ENCODE measurements at places on chromosomes 3 and 15.

DNA sequence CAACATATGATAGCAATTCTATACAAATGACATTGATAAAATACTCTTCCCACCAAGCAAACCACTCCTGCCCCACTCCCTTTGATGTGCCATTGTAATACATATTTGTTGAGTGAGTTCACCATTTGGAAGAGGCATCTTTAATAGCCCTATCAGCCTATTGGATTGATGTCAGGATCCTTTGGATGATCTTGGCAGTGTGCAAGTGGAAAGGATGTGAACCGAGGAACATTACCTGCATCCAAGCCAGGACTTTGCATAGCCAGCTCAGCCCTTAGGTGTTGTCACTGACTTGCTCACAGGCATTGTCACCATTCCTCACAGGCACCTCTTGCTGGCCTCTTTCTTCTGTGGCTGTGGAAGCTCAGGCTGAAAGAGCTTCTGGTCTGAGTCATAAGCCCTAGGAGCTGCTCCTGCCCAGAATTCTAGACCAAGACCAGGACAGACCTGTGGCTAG is 16.5 kb upstream of the TIMP4 start:
- DNase-seq = no peak

DNA sequence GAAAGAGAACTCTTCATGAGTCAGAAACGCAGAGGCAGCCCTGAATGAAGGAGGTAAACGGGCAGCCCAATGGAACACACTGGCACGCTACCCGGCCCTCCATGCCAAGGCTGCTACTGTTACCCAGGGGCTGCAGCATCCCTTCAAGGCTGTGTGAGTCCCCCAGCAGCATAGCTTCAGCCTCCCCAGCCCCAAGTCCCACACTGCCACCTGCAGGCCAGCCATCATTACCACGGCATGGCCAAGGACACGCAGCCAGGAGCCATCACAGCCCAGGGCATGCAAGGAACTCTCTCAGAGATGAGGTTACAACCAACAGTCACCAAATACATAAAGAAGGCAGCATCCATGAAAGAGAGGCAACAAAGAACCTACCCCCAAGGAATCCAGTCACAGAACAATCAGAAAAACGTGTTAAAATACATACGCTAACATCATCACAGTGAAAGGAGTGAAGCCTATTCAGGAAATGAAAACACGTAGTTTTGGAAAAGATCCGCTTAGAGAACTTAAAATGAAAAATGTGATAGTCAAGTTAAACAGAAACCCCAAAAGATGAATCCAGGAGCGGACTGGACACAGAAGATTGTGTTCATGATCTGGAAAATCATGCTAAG is 22.4 kb downstream of the PLA2G4F start:
- DNase-seq = peak; percentile 39

DNA sequence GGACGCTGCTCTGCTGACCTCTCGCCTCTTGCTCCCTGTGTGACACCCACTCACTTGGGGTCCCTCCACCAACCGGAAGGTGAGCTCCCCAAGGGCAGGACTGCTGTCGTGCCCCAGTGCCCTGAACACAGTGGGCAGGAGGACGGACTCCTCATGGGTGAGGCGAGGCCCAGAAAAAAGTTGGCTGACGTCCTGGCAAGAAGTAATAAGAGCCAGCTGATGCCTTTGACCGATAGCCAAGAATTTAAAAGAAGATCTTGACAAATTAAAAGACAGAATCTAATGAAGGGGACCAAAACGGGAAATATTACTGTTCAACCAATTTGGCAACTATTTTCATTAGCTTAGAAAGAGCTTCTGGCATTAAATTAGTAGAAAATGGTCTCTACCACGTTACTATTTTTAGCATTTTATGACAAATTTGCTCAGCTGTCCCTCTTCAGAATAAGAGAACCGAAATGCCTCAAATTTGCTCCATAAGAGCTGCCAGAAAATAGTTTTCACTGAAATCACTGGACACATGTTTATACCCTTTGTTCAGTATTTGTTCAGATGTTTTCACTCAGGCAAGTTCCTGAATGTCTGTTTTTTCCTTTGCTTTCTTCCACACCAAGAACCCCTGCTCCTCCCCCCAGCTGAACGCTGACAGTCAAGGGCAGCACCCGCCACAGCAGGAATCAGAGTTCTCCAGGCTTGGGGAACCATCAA is 60.5 kb downstream of the XXYLT1 start:
- DNase-seq = no peak

GRCh38 chr3:75110741-75111140 is 496.3 kb upstream of the CNTN3 start:
- DNase-seq = no peak

GRCh38 chr3:131690800-131691199 is 188.0 kb upstream of the MRPL3 start:
- no peak for DNase-seq

GRCh38 chr3:49901366-49902339 is 2.0 kb downstream of the MST1R start:
- no peak for DNase-seq

DNA sequence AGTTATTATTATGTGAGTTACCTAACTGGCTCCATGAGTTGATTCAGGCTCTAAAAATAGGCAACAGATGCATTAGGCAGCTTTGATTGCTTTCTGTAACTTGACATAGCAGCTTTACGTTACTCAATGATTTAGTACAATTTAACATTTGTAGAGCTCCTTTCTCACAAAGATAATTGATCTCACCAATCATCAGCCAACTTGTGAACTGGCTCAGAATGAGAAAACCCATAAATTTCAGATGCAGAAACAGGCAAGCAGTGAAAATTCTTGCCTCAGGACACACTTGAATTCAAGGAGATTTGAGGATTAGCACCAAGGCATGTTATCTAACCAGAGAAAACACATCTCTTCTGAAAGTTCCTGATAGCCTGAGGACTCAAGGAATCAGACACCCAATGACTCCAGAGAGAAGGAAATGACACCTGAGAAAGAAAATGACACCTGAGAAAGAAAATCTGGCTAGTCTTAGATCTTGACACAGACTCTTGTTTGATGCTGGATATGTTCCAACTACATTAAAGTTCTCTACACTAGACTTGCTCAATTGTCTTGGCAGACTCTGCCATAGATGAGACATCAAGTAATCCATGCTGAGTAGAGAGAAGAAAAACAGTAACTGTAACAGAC is 315.1 kb upstream of the CBLB start:
- no peak for DNase-seq

DNA sequence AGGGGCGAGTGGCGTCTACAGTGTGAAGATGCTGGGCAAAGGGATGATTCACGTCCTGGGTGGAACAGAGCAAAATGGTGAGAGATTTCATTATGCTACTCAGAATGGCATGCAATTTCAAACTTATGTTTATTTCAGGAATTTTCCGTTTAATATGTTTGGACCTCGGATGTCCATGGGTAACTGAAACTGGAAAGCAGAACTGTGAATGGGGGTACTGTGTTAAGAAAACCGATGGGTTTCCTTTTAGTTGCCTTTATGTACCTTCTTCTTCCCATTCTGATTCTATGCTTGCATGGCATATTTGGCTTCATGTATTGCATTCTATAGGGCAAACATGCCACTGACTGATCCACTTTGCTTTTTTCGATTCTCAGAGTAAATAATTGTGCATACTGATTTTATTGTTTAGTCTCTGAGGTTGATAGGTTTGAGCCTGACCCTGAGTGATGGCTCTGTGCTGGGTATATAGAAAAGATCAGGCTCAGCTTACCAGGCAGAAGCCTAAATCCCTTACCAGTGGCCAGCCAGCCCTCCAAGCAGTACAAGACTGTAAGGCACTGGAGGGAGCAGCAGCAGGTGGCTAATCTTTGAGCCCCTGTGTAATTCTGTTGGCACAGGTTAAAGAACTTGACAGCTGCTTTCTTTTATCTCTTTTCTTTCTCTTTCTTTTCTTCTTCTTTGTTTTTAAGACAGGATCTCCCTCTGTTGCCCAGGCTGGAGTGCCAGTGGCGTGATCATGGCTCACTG is 4.5 kb downstream of the QTRT2 start:
- DNase-seq = no peak

- no peak for DNase-seq
Measured at GRCh38 chr3:7787871-7788828, 713.5 kb upstream of the LMCD1 start.

- peak; percentile 46 for DNase-seq
Measured at GRCh38 chr3:112136959-112137693, 4.1 kb upstream of the GCSAM start.

DNA sequence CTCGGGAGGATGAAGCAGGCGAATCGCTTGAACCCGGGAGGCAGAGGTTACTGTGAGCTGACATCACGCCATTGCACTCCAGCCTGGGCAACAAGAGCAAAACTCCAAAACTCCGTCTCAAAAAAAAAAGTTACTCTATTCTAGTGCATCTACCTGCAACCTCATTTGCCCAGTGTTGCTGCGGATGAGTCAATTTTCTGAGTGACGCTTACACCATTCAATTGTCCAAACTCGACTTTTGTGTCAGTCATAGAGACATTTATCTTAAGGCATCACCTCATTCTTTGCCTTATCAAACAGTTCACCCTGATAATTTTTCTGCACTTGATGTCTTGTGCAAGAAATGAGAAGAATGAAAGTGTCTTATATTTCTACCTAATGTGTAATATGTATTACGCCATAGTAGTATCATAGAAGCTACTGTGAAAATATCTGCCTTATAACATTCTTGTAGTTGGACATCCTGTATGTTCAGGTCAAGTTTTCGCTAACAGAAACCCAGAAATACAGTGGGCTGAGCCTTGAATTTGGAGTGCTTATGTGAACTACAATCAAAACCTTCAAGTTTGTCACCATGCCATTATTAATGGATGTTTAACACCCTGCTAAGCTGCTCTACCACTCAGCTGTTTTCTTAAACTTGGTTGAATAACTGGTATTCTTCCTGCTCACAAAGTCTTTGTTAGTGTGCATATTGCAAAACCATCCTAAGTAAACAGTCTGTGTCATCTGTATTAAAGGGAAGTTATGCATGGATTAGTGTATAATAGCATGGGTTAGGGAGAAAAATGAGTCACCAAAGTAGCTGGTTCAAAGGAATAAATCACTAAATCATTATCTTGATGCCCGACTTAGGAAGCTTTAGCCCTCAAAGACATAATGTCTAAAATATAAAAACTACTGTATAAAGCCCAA is 531.0 kb upstream of the NR2F2 start:
- no peak for DNase-seq
